Esophagus muscularis mucosa (tissue), 4 donors: ENCODE measurements at places on chromosomes 3 and 15. TPM values are rescaled to one million over a fixed set of nuclear protein-coding genes. Genes with fewer than 3 reads are reported as not detected.
A peak's percentile ranks its signal among the peaks of the same experiment; 100 is the strongest.

DNA sequence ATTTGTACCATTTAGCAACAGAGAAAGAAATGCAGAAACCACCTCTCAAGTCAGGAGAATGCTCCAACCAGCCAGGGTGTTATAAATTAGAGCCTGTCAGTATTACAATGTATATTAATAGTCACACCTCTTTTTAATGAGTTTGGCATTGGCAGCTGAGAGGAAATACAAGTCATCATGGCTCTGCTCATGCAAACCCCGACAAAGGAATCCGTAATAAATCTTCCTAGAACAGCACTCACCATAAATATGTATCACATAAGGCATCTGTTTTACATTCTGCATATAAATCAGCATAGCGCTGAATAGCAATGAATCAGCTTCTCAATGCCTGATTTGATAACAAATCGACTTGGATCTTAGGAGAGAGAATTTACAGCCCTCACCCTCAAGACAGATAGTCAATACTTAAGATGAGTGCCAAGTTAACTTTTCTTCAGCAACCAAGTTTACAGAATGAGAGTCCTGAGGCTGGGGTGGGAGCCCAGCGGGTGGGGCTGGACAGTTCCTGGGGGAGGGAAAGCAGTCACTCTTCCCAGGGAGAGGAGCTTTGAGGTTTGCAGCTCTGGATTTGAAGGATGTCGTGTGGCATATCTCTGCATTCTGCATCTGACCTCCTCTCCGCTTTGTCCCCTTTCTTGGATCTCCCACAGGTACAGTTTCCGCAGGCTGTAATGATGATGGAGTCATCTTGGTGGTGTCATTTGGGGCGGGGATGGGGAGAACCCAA lies 1034.4 kb upstream of the NR2F2 start:
- no peak for DNase-seq

The ZNF860 gene
- total RNA-seq, result under 0.01 TPM

- DNase-seq, result no peak
These were observed 12.8 kb downstream of the USP3 start for GRCh38 chr15:63517202-63517601.

The GMNC gene
- total RNA-seq, result not detected

- DNase-seq, result no peak
These were observed 137.6 kb downstream of the SI start for GRCh38 chr3:164940745-164941144.

DNA sequence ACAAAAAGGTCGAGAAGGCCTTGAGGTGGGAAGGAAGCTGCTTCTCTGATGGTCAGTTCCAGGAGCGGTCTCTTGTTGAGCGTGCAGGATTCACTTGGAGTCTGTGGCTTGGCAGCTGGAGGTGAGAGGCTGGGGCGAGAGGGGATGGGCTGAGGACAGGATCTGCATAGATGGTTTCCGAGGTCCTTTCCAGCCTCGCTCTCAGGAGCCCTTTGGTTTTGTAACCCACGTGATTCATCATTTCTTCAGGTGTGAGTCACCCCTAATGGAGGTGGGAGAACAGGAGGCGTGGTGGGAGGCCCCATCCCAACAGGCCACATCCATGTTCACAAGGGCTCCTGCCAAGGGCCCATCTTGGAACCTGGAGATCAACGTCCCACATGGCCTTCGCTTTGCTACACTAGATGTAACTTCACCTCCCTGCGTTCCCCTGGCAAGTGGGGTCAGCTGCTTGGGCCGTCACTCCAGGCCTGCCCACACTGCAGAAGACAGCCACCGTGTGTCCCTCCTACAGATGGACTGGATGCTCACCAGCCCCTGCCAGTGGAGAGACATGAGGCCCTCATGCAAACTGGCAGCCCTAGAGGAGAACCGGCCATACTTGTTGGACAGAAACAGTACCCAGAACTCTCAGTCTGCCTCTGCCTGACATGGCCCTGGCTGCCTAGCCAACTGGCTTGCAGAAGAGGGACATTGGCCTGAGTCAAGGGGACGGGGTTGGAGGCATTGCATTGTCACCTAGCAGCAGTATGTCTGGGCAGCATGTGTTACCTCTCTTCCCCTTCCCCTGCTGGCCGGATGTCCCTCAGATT lies 1.6 kb upstream of the PCSK6 start:
- DNase-seq, result peak; percentile 88

The UACA gene
- 40.7 TPM for total RNA-seq

DNA sequence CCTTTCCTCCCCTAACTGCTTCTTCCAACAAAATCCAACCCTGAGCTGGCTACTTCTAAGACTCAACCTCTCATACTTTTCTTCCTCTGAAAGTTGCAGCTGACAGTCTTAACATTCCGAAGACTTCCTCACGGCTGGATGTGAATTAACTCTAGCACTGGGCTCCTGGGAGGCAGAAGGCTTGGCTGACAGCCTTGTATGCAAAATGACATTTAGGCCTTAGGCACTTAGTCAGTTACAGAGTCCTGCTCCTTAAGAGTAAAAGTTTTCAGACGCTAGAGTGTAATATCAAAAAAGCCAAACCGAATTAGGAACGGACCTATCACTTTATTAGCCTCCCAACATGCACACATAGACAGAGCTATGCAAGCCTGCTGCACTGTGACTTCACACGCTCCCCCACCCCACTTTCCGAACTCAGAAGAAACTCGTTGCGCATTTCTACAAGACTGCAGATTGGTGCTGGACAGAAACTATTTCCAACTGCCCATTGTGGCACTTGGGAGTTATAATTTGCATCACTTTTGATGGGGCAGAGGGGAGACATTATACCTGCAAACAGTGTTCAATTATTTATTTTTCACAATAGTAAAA lies 15.5 kb upstream of the ANXA2 start:
- DNase-seq, result no peak

- no peak for DNase-seq
These were observed 118.7 kb downstream of the RPL22L1 start for GRCh38 chr3:170751083-170751898.

GRCh38 chr3:58151637-58152036 lies 59.1 kb downstream of the DNASE1L3 start:
- no peak for DNase-seq

DNA sequence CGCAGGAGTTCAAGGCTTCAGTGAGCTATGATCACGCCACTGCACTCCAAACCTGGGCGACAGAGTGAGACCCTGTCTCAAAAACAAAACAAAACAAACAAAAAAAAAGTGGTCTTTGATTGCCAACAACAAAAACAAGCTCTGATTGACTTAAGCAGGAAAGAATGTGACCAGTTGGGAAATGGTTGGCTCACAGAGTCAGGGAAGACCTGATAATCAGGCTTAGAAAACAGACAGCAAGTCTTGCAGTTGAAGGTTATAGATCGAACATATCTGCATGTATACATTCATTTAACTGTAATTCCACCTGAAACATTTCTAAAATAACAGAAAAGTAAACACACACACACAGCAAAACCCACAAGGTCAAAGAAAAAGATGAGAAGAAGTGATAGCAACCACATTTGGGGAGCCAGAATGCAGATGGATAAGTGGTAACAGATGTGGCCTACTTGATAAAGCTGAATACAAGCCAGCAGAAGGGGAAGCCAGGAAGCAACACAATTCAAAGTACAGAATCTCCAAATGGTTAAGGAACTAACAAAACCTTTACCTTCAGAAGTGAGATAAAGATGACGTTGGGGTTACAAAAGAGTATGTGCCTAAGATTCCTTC lies 699.9 kb upstream of the ZNF385D start:
- no peak for DNase-seq

The SLMAP gene
- total RNA-seq, result 445 TPM
